ENCODE measurements at places on chromosomes 3 and 15.

GRCh38 chr15:93861956-93862741 is 369.2 kb upstream of the MCTP2 start:
- DNase-seq: no peak

- no peak for DNase-seq
Observed at GRCh38 chr3:194029846-194030245, 106.1 kb upstream of the HES1 start.

GRCh38 chr3:129953621-129954020 is 20.9 kb upstream of the TRH start:
- no peak for DNase-seq

DNA sequence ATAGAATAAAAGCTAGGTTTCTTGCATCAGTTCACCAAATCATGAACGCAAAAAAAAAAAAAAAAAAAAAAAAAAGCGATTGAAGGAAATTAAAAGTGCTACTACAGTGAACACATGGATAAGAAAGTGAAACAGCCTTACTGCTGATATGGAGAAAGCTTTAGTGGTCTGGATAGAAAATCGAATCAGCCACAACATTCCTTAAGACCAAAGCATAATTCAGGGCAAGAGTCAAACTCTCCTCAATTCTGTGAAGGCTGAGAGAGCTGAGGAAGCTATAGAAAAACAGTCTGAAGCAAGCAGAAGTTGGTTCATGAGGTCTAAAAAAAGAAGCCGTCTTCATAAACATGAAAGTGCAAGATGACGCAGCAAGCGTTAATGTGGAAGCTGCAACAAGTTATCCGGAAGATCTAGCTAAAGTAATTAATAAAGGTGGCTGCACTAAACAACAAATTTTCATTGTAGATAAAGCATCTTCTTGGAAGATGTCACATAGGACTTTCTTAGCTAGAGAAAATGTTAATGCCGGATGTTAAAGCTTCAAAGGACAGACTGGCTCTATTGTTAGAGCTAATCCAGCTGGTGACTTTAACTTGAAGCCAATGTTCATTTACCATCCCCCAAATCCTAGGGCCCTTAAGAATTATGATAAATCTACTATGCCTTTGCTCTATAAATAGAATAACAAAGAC is 19.2 kb downstream of the P3H2 start:
- no peak for DNase-seq

GRCh38 chr3:190265796-190266195 is 56.5 kb downstream of the CLDN1 start:
- no peak for DNase-seq

DNA sequence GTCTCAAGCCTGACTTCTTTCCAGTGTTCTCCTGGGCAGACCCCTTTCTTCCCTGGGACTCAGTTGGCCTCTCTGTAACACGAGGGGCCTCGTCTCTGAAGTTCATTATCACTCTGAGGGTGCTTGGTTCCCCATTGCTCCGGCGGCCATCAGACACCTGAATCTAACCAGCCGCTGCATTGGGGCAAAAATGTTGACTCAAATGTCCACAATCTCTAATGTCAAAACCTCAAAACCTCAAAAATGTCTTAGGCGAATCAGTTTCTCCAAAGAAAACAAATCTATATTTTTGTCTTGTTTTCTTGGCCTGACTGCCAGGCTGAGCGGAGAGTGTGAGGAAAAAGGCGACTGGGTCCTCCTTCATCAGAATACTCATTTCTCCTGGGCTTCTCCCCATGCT is 220.7 kb downstream of the VPS13C start:
- DNase-seq: no peak

DNA sequence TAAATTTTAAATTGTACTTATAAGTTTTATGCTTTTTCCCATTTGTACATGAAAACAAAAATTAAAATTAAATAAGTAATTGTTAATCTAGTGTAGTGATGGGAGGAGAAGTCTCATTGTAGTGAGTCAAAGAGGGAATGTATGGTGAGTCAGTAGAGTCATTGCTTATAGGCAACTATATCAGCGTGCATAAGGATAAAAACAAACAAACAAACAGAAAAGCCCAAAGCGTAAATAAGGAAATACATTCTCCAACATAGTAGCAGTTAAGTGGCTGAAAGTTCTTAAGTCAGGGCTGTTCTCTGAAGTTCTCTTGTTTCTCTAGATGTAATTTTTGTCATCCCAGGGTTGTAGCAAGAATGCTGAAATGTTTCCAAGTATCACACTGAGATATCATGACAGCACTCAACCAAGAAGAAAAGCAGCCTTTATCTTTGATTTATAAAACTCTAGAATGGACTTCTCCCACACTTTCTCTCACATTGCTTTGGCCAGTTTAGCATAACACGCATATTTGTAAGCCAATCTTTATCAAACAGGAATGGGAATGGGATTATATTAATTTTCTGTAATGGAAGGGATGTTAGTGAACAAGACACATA is 184.1 kb upstream of the TP63 start:
- no peak for DNase-seq

- no peak for DNase-seq
Observed at GRCh38 chr15:80948651-80949292, 40.8 kb downstream of the MESD start.

GRCh38 chr15:71149646-71150557 is 34.6 kb downstream of the THSD4 start:
- no peak for DNase-seq

- DNase-seq: no peak
Observed at GRCh38 chr3:112759210-112759609, 87.5 kb downstream of the CD200R1L start.

DNA sequence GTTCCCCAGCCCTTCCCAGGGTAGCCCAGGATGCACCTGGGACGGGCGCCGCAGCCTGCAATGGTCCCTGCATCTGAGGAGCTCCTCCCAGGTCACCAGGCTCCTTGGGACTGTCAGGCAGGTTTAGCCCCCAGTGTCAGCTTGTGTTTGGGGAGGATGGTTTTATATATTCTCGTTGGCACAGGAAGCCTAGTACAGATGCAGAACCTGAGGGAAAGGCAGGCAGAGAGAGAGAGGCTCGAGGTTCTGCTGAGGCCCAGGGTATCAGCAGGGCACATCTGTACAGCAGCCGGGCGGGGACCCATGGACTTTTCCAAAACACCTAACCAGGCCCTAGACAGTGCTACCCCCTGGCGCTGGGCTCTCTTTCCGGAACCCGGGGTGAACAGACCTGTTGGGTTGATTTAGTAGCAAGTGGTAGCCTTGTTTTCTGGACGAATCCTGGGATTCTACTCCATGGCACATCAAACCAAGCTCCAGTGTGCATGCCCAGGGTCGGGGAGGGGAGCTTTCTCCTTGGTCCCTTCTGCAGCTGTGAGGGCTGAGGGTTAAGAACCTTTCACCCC is 8.6 kb downstream of the PAK6 start:
- DNase-seq: no peak

- DNase-seq: no peak
Observed at GRCh38 chr3:62631488-62631887, 243.7 kb downstream of the CADPS start.

DNA sequence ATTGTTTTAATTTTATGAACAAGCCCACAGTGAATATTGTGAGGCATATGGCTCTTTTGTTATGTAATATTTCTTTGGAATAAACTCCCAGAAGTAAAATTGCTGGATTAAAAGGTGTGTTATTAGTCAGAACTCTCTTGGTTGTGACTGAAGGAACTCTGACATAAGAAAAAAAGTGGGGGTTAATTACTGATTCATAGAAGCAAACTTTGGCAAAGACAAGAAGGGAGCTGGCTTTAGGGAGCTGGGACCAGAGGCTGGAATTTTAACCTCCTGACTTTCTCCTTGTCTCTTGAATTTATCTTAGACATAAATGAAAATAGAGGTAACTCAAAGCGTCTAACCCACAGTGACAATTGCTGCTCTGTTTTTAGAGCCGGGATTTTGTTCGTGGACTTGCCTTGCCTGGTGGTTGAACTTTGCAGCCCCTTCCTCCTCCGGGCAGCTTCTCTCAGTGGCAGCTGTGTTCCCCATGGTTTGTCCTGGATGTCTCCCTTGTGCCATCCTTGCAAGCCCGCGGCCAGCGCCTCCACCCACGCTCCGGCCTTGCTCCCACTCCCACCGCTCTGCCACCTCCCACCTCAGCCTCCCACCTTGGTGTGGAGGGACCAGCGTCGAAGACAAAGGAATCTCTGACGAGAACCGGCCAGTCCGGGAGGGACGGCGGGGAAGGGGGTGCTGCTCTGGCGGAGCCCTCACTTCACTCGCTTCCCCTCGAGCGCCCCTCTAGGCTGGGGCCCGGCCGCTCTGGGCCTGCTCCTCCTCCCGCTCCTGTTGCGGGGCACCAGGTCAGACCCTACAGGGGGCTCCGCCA is 28.0 kb downstream of the ARHGAP31 start:
- DNase-seq: no peak
